T1000 (cell line): ENCODE measurements at places on chromosomes 16 and 17.

- DNase-seq, result no peak
These were observed 58.5 kb downstream of the TMEM132E start for GRCh38 chr17:34637548-34638525.

DNA sequence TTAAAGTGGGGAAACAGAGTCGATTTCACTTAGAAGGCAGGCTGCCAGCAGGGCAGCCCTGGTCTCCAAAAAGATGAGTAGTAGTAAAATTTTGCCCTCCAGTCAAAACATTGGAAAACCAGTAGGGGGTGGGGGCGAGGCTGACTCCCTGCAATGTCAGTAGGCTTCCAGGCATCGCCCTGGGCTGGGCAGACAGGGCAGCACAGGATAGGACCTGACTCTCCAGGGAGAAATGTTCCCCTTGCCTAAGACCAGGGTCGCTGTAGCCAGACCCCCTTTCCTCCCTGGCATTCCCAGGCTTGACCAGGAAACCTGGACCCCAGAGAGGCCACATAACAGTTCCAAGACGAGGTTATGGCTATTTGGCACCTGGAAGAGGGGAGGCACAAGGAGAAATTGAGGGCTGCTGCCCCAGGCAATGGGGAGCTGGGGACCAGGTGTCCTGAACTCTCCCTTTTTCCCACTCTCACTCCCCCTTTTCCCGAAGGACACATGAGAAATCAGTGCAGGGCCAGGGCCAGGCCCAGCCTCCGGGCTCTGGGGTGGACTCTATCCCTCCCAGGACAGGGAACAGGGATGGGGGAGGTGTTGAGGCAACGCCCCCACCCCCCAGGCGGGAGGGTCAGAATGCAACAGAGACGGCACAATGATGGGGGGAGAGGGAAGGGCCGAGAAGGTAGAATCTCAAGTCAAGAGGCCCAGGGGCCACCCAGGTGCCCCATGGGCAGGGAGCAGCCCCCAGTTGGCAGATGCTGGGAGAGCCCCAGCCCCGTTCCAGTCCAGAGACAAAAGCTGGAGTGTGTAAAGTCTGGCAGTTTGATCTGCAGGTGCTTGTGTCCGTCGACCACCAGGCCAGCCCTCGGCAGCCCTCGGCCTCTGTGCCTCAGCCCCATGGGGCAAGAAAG, 4.5 kb upstream of the SAMD14 start:
- no peak for DNase-seq

DNA sequence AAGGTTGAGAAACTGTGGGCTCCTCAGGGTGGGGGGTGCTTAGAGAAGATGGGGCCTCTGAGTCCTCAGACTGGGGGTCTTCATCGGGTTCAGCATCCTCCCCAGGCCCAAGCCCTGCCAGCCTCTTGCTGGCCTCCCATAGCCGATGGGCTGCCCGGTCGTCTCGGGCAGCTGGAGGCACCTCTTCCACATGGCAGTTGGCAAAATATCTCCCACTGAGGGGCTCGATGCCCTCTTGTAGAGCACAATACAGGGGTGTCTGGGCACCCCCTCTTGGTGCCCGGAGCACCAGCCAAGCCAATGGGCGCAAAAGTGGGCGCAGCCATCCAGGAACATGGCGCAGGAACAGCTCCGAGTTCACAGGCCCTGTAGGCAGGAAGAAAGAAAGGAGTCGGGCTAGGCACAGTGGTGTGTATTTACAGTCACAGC, 1.0 kb upstream of the FLOT2 start:
- no peak for DNase-seq

- no peak for DNase-seq
These were observed 20.9 kb downstream of the SPG7 start for GRCh38 chr16:89529097-89529496.

- DNase-seq, result no peak
These were observed 10.3 kb downstream of the FLCN start for GRCh38 chr17:17226451-17227265.

GRCh38 chr16:58299757-58300349, 5.0 kb upstream of the PRSS54 start:
- no peak for DNase-seq

DNA sequence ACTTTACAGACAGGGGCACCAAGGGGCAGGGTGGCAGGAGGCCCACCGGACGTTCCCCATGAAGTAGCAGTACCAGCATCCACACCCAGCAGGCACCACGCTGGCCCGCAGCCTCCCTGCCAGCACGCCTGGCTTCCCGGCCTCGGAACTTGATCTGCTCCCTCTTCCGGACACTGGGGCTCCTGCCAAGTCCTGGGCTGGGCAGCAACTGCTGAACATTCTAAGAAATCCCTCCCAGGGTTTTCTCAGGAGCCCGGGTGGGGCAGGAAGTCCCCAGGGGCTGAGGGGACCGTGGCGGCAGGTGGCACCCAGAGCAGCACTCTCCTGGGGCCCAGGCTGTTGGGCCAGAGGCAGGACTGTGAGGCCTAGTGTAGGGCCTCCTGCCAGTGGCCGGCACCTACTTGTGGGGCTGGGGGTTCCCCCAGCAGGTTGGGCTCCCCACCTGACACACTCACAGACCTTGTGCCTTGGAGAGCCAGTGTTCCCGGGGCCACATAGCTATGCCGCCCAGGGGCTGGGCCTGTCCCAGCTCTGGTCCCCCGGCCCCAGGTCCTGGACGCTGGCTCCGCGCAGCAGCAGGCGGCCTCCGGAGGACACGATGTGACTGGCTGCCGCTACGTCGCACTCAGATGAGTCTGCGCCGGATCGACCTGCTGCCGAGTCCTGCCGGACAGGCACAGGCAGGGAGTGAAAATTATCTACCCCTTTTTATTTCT, 86.2 kb upstream of the CBX4 start:
- no peak for DNase-seq

- DNase-seq, result no peak
These were observed 4.3 kb upstream of the CCL7 start for GRCh38 chr17:34265711-34266110.
